ENCODE measurements at places on chromosomes 6 and 20. TPM values are rescaled to one million over a fixed set of nuclear protein-coding genes. Genes with fewer than 3 reads are reported as not detected.

The GGTLC1 gene
- not detected for total RNA-seq

The C6orf141 gene
- total RNA-seq = 6.1 TPM

The PBOV1 gene
- total RNA-seq = not detected

DNA sequence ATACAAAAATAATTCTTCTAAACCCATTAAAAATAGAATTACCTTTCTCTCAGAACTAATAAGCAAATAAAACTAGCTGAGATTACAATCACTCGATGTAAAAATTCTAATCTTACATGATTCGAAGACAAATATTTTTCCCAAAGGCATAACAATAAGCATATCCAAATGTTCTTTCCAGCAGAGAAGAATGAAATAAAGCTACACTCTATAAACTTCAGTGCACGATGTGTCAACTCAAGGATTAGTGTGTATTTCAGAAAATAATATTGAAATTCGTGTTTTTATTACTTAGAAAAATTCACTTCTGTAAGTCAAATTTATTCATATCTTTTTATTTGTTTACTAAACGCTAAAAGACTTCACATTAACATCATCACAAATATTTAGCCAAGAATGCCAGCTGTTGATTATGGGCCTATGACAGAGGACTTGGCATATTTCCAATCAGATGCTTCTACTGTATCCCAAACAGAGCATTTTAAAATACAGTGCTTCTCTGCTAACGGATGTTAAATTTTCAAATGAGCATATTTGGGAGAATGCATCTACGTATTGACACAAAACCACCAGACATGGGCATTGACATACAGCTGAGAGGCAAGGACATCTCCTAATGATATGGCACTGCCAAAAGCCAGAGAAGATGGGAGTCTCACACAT is 54.7 kb upstream of the PDE7B start:
- no peaks in the 10 kb centered on the region for H3K36me3 ChIP-seq
- H3K4me3 ChIP-seq = no peak overlapping the region
- H3K27ac ChIP-seq = no peak overlapping the region
- no peaks in the 10 kb centered on the region for H3K27me3 ChIP-seq

The RTN4IP1 gene
- total RNA-seq = 1.4 TPM

The BTN2A1 gene
- 19.6 TPM for total RNA-seq

The EPHA7 gene
- 1.8 TPM for total RNA-seq

DNA sequence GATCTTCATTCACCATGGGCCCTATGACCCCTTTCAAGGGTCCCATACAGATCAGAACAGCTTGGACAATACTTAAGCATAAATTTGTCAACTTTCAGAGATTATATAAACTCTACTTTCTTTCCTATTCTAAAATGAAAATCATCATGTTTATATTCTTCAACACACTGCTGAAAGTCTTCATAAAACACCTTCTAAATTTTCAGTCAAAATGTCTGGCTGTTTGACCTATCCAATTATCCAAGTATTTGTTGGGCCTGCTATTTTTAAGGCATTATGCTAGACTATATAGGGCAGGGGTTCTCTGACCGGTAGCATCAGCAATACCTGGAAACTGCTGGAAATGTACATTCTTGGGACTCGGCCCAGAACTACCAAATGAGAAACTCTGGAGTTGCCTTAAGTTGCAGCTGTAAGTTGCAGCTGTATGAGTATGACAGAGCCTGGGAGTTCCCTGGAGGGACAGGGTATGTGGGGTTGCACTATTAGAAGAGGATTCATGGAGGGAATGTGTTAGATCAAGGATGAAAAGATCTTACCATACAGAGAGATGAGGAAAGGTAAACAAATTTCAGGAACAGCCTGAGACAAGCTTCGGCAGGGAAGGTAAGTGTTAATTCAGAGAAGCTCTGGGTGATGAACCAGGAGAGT is 293.0 kb downstream of the ADGB start:
- H3K36me3 ChIP-seq = no peaks in the 10 kb centered on the region
- DNase-seq = no peak
- H3K4me3 ChIP-seq = no peak overlapping the region
- no peaks in the 10 kb centered on the region for H3K4me1 ChIP-seq

The NOX3 gene
- not detected for total RNA-seq

GRCh38 chr6:170509723-170510018 is 43.4 kb downstream of the PSMB1 start:
- no peaks in the 10 kb centered on the region for H3K4me1 ChIP-seq
- H3K4me3 ChIP-seq = no peak overlapping the region
- H3K27ac ChIP-seq = no peak overlapping the region
- no peak for DNase-seq

DNA sequence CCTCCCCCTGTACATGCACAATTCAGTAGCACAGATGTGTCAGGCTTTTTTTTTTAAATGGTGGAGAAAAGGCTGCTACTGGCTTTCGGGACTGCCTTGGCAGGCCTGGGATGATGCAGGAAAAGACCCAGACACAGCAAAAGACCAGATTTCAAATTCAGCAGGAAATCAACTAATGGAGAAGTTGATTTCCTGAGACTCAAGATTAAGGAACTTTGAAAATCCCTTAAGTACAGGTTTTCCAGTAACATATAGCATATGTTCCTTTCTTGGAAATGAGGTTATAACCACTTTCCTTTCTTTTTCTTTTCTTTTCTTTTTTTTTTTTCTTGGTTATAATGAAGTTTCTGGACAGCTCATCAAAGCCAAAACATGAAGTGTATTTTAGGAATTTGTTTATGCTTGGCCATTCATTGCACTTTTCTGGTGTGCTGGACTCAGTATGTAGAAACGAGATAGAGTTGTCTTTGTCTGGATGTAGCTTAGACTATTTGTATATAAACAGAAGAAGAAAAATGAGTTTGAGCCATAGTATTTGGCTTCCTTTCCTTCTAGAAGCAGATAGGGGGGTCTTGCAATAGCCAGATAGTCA is 119.4 kb downstream of the SASH1 start:
- no peak for DNase-seq
- no peak overlapping the region for H3K4me3 ChIP-seq
- H3K27me3 ChIP-seq = no peaks in the 10 kb centered on the region
- peaks cover 12% of the 10 kb centered on the region for H3K4me1 ChIP-seq
- H3K36me3 ChIP-seq = no peaks in the 10 kb centered on the region
- no peak overlapping the region for H3K27ac ChIP-seq

- DNase-seq = no peak
- no peak overlapping the region for H3K4me3 ChIP-seq
- no peaks in the 10 kb centered on the region for H3K27me3 ChIP-seq
Observed at GRCh38 chr6:94099072-94099471, 679.7 kb upstream of the EPHA7 start.

- H3K4me3 ChIP-seq = no peak overlapping the region
- H3K4me1 ChIP-seq = no peaks in the 10 kb centered on the region
- no peaks in the 10 kb centered on the region for H3K27me3 ChIP-seq
- no peak overlapping the region for H3K27ac ChIP-seq
Observed at GRCh38 chr6:88599571-88599970, 363.8 kb downstream of the RNGTT start.

The MOG gene
- total RNA-seq = not detected
